ENCODE measurements at places on chromosomes 2 and 18.
A peak's percentile ranks its signal among the peaks of the same experiment; 100 is the strongest.

DNA sequence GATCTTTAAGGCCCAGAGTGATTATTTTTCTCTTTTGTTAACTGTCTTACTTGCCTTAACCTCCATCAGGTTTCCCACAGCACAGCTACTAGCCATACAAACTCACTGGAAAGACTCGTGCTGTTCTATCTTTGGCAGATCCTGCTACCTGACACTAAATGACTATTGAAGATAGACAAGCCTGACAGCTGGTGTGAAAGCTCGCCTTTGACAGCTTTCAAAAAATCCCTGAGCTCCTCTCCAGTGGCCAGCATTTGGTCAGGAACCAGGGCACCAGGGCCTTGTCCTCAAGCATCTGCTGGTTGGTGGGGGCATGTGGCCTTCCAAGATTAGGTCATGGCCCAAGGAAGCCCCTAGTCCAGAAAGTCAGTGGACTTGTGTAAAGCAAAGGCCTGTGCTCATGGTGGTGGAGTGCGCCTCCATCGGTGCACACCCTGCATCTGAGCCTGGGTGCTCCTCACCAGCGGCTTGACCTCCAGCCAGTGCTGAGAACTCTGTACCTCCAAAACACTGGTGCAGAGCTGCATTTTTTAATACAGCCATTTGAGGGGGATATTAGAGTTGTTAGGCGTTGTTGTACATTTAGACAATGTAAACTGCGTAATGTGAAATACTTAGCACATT is 158.5 kb downstream of the NCK2 start:
- DNase-seq = no peak

DNA sequence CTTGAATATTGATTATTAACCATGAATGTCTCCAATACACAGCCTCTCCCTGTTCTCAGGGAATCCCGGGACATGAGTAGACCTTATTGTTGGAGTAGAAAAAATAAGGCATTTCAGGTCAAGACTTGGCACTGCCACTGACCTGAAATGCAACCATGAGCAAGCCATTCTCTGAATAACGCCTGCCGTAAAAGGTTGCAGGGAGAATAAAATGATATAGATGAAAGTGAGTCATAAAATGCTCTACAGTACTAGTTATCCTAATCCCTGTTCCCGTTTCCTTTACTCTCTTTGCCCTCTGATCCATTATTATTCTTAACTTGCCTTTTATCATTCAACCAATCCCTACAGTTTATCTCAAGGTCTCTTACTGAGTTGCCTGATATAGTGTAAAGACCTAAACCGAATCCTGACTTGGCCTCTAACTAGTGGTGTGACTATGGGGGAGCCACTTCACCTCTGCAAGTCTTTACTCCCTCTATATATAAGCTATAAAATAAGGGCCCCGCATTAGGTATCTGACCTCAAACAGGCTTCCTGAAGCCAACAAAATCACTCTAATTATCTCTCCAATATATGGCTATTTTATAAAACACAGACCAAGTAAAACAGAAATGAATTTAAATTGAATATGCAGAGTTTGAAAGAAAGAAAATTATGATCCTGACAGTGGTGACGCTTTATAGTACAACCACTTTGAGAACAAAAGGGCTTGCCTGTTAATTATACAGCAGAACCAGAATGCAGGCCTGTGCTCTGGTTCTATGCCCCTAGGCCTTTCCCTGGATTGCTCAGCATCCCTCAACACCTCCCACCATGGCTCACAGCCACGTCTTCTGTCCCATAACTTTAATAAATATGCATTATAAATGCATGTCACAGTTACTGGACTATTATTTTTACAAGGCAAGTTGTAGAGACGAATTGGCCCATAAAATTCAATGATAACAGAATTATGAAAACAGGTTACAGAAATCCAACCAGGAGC is 183.1 kb downstream of the STK39 start:
- DNase-seq = no peak

- no peak for DNase-seq
These were observed 3.8 kb upstream of the GCC2 start for GRCh38 chr2:108444941-108445840.

DNA sequence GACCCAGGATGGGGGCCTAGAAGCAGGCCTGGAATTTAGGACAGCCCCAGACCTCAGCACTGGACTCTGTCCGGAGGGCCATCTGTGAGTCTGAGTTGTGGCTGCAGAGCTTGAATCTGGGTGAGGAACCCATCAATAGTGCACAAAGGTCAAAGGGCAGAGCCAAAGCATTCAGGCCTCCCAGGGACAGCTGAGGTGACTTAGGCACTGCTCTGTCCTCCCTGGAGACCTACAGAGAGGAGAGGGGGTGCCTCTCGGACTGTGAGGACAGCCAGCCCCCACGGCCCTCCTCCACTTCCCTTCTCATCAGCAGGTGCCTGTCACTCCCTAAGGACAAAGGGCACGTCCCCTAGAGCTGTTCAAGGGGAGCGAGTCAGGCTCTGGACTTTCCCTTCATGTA is 25.1 kb upstream of the PRLH start:
- DNase-seq = no peak

DNA sequence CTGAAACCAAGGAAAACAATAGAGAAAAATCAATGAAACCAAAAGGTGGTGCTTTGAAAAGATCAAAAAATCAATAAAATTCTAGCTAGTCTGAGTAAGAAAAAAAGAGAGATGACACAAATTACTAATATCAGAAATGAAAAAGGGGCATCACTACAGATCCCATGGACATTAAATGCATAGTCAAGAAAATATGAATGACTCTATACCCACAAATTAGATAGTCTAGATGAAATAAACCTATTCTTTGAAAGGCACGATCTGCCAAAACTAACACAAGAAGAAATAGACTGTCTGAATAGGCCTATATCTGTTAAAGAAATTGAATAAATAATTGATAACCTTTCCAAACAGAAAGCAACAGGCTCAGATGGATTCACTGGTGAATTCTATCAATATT is 15.2 kb upstream of the DSG3 start:
- DNase-seq = no peak

- DNase-seq = no peak
These were observed 43.0 kb downstream of the CYP1B1 start for GRCh38 chr2:38032946-38033345.

- DNase-seq = no peak
These were observed 116.0 kb downstream of the ALPK2 start for GRCh38 chr18:58512648-58513588.

DNA sequence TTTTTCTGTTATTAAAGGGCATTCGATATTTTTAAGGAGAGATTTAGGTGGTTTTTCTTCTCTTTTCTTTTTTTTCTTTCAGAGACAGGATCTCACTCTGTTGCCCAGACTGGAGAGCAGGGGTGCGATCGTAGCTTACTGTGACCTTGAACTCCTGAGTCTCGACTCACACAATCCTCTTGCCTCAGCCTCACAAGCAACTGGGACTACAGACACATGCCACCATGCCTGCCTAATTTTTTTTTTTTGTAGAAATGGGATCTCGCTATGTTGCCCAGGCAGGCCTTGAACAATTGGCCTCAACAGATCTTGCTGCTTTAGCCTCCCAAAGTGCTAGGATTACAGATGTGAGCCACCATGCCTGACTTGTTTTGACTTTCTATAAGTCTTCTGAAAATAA is 26.3 kb downstream of the PMAIP1 start:
- DNase-seq = no peak

GRCh38 chr2:30686669-30687068 is 120.6 kb downstream of the CAPN13 start:
- no peak for DNase-seq

DNA sequence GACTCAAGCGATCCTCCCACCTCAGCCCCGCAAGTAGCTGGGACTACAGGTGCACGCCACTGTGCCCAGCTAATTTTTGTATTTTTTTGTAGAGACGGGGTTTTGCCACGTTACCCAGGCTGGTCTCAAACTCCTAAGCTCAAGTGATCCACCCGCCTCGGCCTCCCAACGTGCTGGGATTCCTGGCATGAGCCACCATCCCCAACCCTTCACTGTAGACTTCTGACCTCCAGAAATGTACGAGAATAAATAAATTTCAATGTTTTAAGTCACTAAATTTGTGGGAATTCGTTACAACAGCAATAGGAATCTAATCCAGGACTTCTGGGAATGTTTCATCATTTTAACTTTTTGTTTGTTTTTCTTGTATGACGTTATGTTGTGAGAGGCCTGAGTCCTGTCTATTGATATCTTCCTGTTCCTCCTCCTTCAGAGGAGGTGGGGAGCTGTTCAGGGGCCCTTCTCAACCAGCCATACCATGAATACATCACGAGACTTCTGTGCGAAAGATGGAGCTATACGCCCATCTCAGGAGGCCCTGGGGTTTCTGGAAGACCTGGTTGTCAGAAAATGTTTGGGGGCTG is 40.0 kb downstream of the TEX44 start:
- no peak for DNase-seq

GRCh38 chr18:79818036-79818435 is 20.3 kb downstream of the KCNG2 start:
- no peak for DNase-seq

DNA sequence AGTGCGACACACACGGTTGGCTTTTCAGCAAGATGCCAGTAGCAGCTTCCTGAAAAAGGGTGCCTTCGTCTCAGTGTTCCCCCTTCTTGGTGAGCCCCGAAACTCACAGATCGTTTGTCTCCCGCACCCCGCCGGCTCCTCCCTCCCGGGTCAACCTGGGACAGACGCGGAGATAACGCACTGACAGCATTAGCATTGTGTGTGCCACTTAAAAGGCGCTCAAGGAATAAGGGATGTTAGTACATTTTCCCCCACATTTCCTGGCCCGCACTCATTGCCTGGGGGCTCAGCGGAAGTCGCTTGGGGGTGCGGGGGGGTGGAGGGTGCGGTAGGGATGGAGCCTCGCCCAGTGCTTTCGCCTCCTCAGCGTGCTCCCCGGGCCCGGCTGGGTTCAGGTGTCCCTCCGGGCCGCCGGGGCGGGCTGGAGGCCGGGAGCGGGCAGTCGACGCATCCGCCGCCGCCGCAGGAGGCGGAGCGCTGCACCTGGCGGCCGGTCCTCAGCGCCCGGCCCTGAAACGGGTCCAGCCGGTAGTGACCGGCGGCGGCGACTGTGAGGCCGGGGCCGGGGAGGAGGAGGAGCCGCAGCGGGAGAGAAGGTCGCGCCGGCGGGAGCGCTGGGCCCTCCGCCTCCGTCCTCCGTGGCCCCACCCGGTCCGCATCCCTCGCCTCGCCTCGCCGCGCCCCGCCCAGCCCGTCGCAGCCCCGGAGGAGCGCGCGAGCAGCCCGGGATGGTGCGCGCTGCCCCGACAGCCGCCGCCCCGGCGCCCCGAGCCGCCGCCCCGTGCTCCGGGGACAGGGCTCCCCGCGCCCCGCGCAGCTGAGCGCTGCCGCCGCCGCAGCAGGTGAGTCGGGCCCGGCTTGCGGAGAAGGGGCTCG is at the start of gene MFSD6:
MFSD6 (plus strand) TSS at position 694 of the 876 bp plus-strand sequence. CDS start 27,675 bp downstream, outside the sequence.
- peak; percentile 43 for DNase-seq

GRCh38 chr2:170404846-170405245 is 226.9 kb downstream of the MYO3B start:
- no peak for DNase-seq

GRCh38 chr2:233407771-233408181 is 53.5 kb downstream of the DGKD start:
- DNase-seq = no peak

GRCh38 chr2:239805043-239805329 is 220.2 kb downstream of the NDUFA10 start:
- no peak for DNase-seq

DNA sequence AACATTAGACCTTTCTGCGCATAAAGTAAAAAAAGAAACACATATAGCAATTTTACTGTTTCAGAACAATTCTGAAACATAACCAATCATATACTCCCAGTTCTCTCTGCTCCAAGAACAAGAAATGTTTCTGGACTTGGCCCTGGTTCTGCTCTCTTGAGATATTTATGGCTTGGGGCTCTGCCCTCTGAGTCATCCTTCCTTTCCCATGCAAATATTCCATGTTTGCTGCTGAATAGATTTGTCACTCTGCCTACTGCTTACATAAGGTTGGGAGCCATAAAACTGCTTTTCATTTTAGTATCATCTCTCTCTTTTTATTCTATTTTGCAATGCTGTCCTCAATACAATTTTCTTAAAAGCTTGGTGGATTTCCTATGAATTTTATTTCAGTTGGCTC is 499.6 kb upstream of the ACVR2A start:
- DNase-seq = no peak

DNA sequence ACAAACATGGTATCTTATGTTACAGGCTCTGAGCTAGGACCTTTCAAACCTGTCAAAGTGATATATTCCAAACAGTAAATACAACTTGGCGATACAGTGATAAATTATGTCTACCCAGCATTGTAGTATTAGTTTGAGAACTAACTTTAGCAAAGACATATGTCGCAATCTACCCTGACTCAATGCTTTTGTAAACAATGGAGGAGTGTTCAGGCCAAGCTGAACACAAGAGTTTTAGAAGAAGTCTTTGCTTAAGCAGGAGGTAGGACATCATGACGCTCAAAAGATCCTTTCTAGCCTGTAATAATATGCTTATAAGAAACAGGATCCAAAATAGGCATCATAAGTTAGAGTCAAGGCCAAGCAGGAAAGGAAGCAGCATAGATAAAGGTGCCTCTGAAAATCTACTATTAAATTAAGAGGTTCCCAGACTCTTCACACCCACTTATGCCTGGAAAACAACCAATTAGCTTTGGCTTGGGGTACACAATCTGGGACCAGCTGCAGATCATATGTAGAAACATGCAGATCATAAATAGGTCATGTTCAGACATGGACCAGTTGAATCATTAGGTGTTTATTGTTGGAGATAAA is 132.5 kb downstream of the CSRNP3 start:
- no peak for DNase-seq

DNA sequence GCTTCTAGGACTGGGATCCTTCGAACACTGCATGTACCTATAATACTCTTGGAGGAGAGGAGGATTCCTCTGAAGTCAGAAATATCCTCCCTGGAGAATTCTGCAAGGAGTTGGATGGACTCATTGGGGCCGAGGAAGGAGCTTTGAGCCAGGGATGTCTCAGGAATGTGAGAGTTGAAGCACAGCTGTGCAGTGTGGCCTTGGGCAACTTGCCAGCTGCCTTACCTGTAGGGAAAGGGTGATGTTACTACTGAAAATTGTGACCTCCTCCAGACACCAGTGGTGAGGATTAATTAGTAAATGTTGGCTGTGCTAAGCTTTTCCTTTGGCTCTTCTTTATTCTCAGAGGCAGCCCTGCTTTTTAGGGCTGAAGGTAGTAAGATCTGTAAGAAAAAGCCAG is 41.4 kb downstream of the FMNL2 start:
- no peak for DNase-seq

DNA sequence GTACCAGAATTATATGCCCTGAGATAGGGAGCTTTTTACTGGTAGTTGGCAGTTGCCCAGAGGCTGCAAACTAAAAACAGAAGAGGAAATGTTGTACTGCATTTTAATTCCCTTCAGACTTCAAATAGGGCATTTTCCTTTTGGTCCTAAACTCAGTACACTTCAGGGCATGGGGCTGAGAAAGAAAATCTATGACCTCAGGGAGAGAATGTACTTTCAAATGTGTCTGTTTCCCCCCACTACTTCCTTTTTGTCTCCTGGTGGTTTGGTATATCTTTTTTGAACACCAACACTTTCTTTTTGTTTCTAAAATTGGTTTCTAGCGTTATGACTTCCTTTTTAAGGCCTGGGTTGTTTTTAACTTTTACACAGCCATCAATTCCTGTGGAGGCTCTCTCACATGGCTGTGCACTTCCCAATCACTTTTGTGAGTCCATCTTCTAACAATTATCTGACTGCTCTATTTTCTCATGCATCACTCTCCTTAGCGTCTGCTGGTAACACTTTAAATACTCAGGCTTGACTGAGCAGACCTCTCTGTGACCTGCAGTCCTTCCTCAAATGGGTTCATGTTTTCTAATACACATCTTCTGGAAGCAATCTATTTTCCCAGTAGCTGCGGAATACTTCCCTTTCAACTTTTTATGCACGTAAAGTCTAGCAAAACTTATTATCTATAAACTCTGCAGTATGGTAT is 596.0 kb downstream of the LRP1B start:
- DNase-seq = no peak

GRCh38 chr2:160109939-160110673 is 47.7 kb upstream of the PLA2R1 start:
- DNase-seq = peak; percentile 21

Measured in activated T-helper 9 cell treated with anti-CD3 and anti-CD28 coated beads, Interleukin-2, amount 50 U/mL, for 16 hours (primary cell).